ENCODE measurements at places on chromosomes 12 and 14.

GRCh38 chr14:101781240-101782061 is 19.9 kb downstream of the PPP2R5C start:
- peak; percentile 25 for DNase-seq

DNA sequence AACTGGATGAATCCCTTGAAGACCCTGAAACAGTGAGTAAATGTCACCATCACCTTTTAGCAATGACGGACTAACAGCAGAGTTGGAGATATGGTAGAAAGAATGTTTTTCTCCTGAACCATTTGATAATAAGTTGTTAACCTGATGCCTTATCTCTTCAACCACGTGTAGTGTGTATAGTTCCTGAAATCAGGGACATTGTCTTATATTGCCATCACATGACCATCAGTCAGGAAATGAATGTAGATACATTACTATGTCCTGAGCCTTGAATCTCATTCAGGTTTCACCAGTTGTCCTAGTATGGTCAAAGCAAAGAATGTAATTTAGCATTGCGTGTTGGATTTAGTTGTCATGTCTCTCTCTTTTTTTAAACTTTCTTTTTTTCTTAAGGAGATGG is 15.7 kb downstream of the ATP6V0A2 start:
- DNase-seq: no peak

DNA sequence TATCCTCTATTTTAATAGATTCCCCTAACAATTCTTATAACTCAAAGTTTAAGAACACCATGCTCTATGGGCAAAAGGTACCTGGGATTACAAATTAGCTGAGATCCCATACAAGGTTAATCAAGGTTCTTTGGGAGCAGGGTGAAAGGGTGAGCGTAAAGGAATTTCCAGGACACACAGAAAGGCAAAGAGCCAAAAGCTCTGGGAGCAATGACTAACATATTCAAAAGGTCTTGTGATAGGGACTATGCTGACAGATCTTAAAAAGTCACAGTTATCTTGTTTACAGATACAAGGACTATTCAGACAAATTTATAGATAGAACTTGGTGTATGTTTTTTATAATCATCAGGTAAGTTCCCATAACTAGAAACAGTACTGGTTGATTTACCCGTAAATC is 19.5 kb upstream of the PPFIBP1 start:
- DNase-seq: no peak

DNA sequence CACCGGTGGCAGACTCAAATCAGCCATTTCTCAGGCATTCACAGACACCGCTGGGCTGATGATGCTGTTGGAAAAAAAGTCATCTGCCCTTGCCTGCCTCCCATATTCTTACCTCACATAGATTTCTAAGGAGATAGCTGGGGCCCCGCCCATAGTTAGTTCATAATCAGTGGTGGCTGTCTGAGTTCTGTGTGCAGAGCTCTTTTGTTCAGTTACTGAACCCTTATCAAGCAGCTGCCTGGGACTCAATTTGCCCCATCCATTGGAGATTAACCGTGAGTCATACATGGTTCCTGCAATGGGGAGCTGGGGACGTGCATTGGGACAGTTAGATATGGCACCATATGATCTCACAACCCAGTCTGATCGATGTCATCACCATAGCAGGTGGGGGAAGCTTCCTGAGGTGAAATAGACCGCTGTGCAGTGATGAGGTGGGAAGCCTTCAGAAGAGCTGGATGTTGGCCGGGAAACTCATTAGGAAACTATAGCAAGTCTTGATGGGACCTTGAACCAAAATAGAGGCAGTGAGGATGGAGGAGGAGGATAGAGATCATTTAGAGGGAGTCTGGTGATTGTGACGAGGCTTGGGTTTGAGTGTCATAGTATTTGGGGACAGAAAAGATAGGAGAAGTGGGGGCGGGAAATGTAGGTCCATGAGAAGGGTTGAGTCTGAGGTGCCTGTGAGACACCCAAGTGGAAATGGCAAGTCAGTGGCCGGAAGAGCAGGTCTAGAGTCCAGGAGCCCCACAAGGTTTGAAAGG is 147.8 kb downstream of the GCH1 start:
- DNase-seq: no peak

DNA sequence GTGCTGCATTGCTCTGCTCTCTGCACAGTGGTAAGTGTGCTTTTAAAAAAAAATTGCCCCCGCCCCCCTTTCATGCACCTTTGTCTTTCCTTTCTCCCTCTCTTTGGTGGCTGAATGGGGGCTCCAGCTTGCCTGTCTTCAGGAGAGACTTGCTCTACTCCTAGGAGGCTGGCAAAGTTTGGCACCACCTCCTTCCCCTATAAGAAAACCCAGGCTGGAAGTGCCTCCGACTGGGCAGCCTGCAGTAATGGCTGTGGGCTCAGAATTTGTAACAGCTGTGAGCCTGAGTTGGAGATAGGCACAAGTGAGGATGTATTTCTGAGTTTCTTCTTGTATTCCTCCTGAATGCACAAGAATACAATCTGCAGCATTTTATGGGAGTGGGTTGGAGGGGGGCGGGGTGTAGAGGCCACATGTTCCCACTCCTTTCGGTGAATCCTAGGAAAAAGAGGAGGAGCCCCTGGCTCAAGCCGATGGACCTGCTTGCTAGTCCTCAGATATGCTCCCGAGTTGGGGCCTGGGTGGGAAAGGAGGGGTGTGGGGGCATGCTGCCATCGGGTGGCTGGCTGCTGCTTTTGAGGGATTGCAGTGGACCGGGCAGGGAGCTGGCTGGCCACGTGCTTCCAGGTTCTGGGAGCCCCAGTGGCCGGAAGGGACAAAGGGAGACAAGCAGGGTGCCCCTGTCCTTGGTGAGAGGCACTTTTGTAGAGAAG is 124.3 kb downstream of the TSPAN9 start:
- no peak for DNase-seq

GRCh38 chr14:20614038-20614840 is 23.1 kb upstream of the RNASE12 start:
- no peak for DNase-seq

- DNase-seq: no peak
These were observed 16.6 kb upstream of the RND1 start for GRCh38 chr12:48882315-48882687.

- DNase-seq: no peak
These were observed 36.4 kb downstream of the PPM1H start for GRCh38 chr12:62898526-62898925.

GRCh38 chr14:105334383-105335230 is 20.1 kb downstream of the PACS2 start:
- no peak for DNase-seq

GRCh38 chr12:97513950-97514349 is 51.3 kb downstream of the RMST start:
- DNase-seq: no peak

GRCh38 chr12:45553204-45553603 is 176.3 kb upstream of the ARID2 start:
- no peak for DNase-seq

DNA sequence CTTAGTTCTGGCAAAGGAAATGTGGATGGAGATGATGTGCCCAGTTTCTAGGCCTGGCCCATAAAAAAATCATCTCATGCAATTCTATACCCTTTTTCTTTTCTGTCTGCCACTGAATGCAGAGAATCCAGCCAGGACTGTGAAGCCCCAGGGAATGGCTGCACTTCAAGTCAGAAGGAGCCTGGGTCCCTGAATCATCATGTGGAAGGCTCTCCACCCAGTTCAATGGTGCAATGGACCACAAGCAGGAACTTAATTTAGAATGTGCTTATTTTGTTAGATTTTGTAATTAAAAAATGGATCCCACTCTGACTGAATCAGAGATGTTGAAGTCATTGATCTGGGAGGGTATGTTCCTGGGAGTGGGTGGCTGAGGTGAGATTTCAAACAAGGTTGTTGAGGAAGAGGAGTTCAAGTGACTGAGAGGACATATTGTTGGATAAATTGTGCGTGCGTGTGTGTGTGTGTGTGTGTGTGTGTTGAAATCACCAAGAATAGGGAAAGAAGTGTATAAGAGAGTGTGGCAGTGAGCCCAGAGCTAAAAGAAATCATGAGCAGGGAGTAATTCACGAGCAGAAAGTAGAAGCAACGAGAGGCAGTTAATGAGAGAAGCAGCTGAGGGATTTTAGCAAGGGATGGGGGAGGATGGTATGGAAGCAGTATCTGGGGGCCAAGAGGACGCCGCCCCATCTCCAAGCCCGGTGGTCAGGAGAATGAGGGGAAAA is 125.4 kb downstream of the TMX1 start:
- no peak for DNase-seq

DNA sequence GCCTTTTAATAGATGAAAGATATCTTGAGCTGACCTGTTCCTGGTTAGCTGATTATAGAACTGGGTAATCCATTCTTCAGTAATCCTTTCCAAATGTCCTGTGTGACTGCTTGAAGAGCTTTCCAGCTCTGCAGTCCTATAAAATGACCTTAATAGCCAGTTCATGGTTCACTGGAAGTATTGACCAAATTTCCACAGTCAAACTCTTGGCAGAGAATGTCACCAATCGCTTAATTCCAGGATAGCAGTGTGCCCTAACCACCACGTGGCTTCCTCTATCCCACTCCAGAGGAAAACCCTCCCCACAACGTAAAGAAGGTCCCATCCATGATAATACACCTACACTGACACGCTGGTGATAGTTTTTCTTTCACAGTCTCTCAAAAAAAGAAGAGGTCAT is 17.4 kb downstream of the PRKAB1 start:
- no peak for DNase-seq

- DNase-seq: no peak
These were observed 27.5 kb upstream of the PLEKHG7 start for GRCh38 chr12:92675092-92675865.

- DNase-seq: no peak
These were observed 63.1 kb downstream of the A2M start for GRCh38 chr12:9052610-9053009.

DNA sequence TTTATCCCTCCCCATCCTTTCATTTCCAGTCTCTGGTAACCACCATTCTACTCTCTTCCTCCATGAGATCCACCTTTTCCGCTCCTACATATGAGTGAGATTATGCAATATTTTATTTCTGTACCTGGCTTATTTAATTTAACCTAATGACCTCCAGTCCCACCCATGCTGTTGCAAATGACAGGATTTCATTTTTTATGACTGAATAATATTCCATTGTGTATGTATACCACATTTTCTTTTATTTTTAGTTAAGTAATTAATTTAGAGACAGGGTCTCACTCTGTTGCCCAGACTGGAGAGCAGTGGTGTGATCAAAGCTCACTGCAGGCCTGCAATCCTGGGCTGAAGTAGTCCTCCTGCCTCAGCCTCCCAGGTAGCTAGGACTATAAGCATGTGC is 2.6 kb downstream of the LRRK2 start:
- DNase-seq: no peak

DNA sequence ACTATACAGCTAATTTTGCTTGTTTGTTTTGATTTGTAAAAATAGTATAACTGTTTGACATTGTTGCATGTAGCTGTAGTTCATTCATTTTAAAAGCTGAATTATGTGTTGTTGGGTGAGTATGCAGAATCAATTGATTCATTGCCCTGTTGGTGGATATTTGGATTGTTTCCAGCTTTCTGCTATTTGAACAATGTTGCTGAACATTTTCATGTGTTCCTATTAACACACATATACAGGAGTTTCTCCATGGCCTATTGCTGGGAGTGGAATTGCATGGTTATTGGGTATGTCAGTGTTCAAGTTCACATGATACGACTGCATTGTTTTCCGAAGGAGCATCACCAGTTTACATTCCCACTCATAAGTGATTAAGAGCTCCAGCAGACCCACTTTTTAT is 75.3 kb downstream of the SRGAP1 start:
- no peak for DNase-seq

GRCh38 chr14:34064349-34064748 is 113.5 kb upstream of the EGLN3 start:
- no peak for DNase-seq

- no peak for DNase-seq
These were observed 139.3 kb downstream of the GLT1D1 start for GRCh38 chr12:128992550-128992949.

DNA sequence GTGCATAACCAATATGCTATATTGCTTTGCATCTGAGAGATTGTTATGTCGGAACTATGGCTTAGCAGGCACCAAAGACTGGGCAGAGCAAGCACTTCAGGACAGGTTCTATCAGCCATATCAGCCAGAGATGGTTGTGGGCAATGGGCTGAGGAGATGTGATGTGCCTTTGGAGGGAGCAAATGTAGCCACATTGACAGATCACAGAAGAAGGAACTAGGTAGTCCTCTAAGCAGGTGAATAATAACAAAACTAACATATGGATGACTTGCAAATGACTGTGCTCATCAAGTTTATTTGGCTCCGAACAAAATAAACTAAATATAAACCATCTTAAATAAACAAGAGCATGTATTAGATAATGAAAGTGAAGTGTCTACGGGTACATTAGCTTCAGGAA is 291.7 kb downstream of the RMST start:
- DNase-seq: no peak

GRCh38 chr12:41514907-41515306 is 326.8 kb downstream of the PDZRN4 start:
- no peak for DNase-seq

- no peak for DNase-seq
These were observed 69.3 kb downstream of the ANKS1B start for GRCh38 chr12:99915251-99916082.

DNA sequence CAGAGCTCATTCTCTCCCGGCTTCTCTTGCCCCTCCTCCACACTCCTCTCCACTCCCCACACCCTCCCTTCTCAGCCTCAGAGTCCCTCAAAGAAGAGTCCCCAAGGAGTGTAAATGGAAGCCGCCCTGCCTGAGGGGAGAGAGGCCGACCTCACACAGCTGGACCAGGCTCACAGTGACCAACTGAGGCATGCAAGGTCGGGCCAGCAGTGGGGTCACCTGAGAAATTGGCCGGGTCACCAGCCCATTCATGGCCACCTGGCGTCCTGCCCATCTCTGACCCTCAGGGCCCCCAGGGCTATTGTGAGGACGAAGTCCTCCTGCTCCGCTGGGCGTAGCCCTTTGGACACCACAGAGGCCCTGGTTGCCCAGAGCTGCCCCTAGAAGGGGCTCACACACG is 49.5 kb upstream of the NUAK1 start:
- no peak for DNase-seq

GRCh38 chr14:72903716-72904115 is 9.8 kb upstream of the DPF3 start:
- DNase-seq: no peak

DNA sequence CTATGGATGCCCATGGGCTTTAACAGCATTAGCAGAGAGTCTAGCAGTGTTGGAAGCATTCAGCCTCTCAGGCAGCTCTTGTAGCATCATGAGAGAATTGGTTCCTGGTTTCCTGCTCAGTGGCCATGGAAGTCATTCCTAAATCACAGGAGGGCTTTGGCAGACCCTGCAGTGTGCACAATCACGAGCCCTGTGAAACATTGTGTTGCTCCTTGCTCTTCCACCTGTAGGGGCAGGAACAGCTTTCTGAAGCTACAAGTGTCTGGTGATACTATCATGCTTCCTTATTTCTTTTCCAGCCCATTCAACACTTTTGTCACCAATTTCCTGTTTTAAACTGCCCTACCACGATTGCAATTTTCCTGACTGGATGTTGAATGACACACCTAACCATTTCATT is 402.2 kb upstream of the USP15 start:
- DNase-seq: no peak

GRCh38 chr12:76037130-76038103 is 5.8 kb upstream of the PHLDA1 start:
- DNase-seq: no peak

GRCh38 chr12:123139926-123140675 is 10.8 kb downstream of the PITPNM2 start:
- no peak for DNase-seq

GRCh38 chr12:111368788-111369495 is at the start of gene PHETA1:
PHETA1 (minus strand) TSS chr12:111369095; CDS start chr12:111363427, 5,668 bp downstream.
- DNase-seq: peak; percentile 76
